ENCODE measurements at places on chromosomes 13 and 19. TPM values are rescaled to one million over a fixed set of nuclear protein-coding genes. Genes with fewer than 3 reads are reported as not detected.

DNA sequence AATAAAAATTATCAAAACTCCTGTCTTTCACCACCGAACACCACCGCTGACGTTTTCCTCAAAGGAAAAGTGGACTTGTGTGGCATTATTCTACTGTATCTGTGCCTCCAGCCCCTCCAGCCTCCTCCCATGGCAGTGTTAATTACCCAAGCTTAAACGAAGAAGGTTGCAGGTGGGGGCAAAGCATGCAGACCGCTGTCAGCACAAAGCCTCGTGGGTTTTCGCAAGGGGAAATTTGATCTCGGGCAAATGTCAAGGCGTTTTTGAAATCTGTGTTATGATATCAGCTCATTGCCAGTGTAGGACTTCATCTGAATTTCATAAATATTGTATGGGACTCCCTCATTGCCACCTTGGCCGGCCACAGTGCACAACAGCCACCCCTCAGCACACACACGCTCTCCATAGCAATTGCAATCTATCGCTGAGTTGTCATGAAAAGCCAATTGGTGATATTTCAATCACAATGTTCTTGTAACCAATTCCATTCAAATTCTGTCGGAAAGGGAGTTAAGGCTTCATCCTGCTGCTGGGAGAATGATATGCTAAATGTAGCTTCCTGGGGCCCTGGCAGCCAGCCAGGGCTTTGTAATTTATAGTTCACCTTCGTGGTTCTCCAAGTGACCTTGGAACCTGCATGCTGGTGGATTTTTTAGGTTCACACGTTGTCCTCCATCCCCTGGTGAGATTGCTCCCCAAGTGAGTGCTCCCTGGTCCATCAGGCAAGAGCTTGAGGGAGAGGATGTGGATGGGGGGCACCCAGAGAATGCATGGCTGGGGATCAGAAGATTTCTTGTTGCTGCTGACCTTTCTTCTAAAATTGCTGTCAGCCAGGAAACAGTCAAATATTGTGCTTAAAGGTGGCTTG is 16.6 kb downstream of the CHST8 start:
- DNase-seq = no peak

DNA sequence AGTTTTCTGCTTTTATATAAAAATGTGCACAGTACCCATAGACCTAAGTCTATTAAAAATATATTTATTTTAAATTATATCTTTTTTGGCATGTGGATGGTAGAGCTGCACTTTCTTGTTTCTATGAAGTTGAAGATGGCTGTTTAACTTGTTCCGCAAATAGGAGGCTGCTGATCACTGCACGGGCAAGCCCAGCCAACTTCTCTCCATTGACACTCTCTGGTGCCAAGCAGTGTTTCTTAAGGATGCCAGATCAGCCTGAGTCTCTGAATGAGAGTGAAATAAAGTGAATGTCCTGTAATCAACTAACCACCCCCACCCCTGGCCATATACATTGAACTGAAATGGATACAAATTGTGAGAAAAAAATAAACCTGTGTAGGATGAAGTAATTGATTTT is 202.9 kb upstream of the KLHL1 start:
- no peak for DNase-seq

The IFNL1 gene
- polyA plus RNA-seq = not detected

GRCh38 chr13:21913010-21913409 is 242.1 kb downstream of the FGF9 start:
- DNase-seq = no peak

GRCh38 chr13:68748038-68748437 is 1359.6 kb upstream of the ATXN8OS start:
- DNase-seq = no peak

- DNase-seq = no peak
Observed at GRCh38 chr13:86383151-86383550, 583.9 kb upstream of the SLITRK6 start.

The C5AR1 gene
- 7.1 TPM for polyA plus RNA-seq

DNA sequence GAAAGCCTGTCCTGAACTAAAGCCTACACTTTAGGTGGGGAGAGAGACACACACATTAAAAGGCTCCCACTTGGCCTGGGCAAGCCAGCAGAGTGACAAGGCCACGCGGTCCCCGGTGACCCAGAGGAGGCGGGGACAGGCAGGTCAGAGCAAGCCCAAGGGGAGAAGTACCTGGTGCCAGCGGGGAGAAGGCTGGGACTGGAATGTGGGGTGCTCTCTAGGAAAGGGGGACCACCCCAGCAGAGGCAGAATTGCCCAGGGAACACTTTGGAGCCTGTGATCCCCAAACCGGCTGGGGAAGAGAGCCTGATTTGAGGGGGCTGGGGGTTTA is 82.3 kb downstream of the RAB20 start:
- no peak for DNase-seq

Measured in renal pelvis (tissue), 12 donors.